Hindlimb muscle (tissue), 1 donor: ENCODE measurements at places on chromosomes 4 and X. TPM values are rescaled to one million over a fixed set of nuclear protein-coding genes. Genes with fewer than 3 reads are reported as not detected.

- no peak for DNase-seq
Observed at GRCh38 chr4:93788712-93789111, 39.8 kb upstream of the ATOH1 start.

GRCh38 chr4:158724637-158725036, 1.4 kb upstream of the PPID start:
- no peak for DNase-seq

DNA sequence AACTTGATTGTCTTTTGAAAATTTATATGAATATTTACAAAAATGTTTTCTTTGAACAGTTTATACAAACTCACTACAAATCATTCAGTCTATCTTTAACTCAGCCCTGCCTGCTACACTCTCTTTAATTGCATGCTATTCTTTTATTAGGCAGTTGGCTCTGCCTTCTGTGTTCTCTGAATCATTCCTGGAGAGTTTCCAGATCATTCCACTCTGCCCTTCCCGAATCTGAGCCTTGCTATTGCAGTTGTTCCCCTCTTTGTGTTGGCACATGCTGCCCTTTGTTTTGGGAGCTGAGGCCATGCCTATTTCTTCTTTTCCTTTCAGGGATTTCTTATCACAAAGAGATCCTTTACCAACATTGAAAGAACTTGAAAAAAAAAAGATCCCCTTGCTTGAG, 8.7 kb upstream of the TECRL start:
- peak; percentile 5 for DNase-seq

The CENPVL2 gene
- polyA plus RNA-seq: not detected

GRCh38 chr4:190019023-190019858, 7.8 kb downstream of the FRG2 start:
- no peak for DNase-seq

The GPR34 gene
- 11.3 TPM for polyA plus RNA-seq

DNA sequence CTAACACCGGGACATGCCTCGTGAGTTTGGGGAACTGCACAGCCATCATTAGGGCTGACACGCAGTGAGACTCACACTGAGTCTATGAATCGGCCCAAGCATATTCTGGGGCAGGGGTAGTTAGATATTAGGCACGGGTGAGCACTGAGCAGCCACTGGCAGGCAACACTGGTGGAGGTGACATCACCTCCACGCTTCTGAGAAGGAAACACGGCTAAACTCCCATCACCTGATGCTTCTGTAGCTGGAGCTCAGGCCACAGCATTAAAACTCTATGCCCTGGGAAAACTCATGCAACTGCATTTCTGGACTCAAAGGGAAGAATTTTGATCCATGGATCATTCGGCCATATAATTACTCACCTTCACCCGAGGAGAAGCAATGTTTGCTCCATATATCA, 100.8 kb upstream of the OTUD4 start:
- DNase-seq: no peak

The CTAG1B gene
- not detected for polyA plus RNA-seq

DNA sequence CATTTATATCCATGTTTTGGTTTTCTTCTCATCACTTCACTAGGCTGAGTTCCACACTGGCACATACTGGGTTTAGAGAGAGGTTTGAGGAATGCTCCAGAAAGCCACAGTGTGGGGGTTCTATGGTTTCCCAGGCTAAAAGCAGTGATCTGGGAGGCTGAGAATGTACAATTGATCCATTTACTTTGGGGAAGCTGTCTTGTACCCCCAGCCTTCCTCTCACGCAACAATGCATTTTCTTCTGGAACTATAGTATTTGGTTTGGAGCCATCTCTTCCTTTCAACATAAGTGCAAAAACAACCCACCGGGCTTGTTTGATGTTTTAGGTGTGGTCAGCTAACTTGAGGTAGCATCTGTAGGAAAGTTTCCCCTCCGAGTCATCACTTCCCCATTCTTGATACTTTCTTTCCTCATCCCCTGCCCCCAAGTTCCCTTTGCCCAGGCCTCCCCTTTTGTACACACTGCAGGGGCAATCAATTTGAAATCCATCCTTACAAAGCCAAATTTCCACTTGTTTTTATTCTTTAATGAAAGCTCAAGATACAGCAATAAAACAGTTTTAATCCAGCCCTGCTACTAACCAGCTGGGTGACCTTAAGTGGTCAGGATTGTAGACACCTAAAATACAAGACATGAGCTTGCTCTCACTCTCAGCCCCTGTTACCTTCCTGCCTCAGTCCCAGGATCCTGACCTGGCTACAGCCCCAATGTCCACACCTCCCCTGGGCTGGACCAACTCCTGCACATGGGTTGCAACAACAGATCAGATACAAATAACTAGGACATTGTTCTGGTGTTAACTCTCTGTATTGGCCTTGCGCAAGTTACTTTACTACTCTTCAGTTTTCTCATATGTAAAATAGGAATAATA, 109.2 kb downstream of the FHDC1 start:
- no peak for DNase-seq

DNA sequence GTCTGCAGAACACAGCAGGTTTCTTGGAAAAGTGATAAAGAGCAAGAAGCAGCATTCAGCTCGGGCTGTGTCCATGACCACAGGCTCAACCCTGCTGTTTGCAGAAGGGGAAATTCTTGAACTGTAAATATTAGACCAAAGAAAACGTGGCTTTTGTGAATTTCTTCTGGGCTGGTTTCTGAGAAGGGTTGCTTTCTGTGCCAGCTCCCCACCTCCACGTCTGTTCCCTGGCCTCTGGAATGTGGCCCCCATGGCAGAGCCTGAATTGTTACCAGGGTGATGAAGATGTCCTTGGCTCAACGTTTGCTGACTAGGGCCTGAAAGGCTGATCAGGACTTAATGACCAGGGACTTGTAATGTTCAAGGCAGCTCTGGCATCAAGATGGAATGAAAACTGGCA, 116.0 kb downstream of the CPEB2 start:
- DNase-seq: no peak

GRCh38 chr4:176387571-176387970, 67.8 kb downstream of the SPCS3 start:
- DNase-seq: no peak

The APOO gene
- 19.3 TPM for polyA plus RNA-seq

DNA sequence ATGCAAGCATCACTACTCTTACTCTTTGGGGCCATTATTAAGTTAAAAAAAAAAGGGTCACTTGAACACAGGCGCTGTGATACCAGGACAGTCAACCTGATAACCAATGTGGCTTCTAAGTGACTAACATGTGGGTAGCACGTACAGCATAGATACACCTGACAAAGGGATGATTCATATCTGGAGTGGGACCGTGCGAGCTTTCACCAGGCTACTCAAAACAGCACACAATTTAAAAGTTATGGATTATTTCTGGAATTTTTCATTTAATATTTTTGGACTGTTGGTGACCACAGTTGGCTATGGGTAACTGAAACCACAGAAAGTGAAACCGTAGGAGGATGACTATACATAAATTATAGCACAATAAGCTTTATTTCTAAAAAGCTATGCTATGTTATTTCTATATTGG, 113.8 kb upstream of the STIM2 start:
- no peak for DNase-seq

The PARM1 gene
- polyA plus RNA-seq: 69.8 TPM

The AREG gene
- 0.21 TPM for polyA plus RNA-seq

DNA sequence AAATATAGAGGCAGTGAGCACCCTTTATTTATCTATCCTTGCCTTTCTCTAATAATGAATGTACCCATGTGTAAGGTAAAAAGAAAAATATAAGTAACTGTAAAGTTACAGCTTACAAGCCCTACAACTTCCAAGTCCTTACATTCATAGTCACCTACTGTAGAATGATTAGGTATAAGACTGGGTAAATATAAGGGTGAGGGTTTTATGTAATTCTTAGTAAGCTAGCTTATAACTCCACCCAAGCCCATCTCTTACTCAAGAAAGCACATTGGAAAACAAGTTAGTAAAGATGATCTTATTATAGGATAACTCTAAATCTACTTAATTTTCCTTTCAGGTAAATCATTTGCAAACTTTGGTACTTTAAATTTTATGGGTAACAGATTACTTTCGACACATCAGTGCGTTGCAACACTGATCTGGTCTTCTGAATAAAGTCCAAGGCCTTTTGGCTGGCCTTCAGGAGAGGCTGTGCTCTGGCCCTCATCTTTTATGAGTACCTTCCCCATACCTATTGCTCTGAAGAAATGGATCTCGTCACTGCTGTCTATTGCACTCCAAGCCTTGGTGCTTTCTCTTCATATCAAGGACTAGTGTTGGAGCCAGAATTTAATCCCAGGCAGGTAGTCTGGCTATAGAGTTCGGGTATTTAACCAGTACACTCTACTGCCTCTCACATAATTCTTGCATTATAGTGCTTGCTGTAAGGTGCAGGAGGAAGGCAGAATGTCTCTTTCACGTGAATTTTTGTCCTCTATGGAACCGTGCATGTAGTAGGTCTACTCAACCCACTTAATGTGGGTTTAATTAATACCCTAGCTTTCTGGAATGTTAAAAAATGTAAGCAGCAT, 443.6 kb upstream of the AR start:
- DNase-seq: no peak

The ITIH6 gene
- polyA plus RNA-seq: 0.80 TPM

DNA sequence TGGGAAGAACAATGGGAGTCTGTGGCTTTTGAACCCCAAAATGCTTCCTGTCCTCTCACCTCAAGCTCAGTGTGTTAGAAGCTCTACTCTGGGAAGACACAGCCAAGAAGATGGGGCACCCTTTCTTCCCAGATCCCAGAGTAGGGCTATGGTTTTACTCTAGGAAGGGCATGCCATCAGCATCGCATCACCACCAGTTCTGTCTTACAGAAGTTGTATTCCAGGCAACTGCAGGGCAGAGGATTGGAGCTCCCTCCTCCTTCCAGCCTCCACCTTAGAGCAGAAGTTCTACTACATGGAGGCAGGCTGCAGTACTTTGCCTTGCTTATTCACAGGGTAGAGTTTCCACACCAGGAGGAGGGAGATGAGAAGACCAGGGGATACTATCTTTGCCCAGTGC, 18.1 kb upstream of the ZFX start:
- DNase-seq: no peak

The MAGEC3 gene
- 0.66 TPM for polyA plus RNA-seq

DNA sequence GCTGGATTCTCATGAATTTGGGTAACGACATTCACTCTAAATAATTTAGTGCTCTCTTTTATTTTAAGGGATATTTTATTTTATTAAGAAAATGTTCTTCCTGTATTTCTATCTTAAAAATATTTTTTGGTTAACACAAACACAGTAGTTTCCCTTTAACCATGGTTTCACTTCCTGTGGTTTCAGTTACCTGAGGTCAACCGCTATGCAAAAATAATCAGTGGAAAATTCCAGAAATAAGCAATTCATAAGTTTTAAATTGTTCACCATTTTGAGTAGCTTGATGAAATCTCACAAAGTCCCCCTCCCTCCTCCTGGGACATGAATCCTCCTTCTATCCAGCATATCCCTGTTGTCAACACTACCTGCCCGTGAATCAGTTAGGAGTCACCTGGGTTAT, 71.4 kb downstream of the GBA3 start:
- no peak for DNase-seq

The SLC9B1 gene
- 2.5 TPM for polyA plus RNA-seq
